ENCODE measurements at places on chromosomes 7 and 10.

- H3K27me3 ChIP-seq = no peaks in the 10 kb centered on the region
- H3K27ac ChIP-seq = no peak overlapping the region
- peaks cover 13% of the 10 kb centered on the region for H3K4me1 ChIP-seq
- no peak for DNase-seq
- H3K4me3 ChIP-seq = no peak overlapping the region
These were observed 4.7 kb upstream of the HIP1 start for GRCh38 chr7:75743455-75743859.

- H3K4me3 ChIP-seq = no peak overlapping the region
- H3K36me3 ChIP-seq = no peaks in the 10 kb centered on the region
- H3K27me3 ChIP-seq = peaks cover 2% of the 10 kb centered on the region
- H3K27ac ChIP-seq = no peak overlapping the region
These were observed 115.3 kb downstream of the KCNMA1 start for GRCh38 chr10:77522268-77522809.

DNA sequence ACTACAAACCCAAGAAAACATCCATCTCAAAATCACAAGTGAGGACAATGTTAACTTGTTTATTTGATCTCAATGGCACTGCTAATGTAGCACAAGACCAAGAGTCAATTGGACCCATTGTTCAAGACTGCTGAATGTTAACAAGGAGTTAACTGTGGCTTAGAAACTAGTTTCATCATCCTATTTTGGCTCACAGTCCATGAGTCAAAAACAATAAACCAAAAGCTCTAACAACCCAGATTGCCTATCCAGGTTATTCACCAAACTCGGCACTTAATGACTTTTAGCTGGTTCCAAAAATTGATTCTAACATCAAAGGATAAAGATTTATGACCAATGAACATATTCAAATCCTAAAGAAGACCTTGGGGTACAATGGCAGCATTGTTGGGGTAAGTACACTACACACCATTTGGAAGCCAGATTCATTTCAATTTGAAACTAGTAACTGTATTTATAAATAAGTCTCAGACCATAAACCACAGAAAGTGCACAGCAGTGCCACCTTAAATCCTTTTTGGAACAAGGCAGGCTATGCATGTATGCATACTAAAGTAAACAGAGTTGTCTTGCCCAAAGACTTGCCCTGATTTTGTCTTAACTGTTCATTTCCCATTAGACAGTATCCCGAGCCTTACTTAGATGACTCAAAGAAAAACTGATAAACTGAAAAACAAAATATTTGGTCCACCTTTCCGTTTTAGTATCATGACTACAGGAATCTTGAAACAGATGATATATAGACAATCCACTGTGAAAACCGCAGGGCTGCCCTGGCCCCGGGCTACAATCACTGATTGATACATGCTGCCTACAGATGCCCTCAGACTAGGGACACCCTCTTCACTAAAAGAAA is 84.5 kb downstream of the SRPK2 start:
- H3K27me3 ChIP-seq = no peaks in the 10 kb centered on the region
- H3K4me3 ChIP-seq = peak overlapping the region; percentile 1
- no peak for DNase-seq
- no peaks in the 10 kb centered on the region for H3K36me3 ChIP-seq
- H3K27ac ChIP-seq = peak overlapping the region; percentile 92

DNA sequence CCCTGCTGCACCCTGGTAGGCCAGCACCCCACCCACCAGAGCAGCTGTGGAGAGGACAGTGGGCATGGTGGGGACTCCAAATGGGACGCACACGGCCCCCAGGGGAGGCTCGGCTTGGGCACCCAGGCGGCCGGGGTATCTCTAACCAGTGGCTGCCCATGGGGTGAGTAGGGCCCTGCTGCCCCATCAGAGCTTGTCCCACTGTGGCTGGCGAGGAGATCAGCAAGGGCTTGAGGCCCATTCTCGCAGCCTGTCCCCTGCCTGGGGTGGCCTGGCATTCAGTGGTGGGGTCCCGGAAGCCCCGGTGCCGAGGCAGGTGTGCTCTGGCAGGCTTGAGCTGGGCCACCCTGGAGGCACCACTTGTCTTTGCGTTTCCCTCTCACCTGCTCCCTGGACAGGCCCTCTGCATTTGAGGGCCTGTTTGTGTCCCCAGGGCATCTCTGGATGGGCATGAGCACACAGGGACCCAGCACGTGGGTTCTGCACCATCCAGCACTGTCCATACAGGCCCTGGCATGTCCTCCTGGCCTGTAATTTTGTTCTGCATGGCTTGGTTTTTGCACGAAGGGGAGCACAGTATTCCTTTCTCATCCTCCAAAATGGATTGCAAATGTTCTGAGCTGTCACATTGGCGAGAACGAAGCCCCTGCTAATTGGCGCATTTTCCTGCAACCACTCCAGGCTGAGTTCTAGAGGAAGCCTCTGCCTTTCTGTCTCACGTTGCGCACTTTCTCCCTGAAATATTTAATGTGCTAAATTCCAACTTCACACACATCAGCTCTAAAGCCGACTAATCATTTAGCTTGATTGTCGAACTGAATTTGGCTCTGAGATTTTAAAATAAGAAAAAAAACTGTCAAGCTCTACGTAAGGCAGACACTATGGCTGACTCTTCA is 27.2 kb downstream of the PWWP2B start:
- no peak for DNase-seq
- no peaks in the 10 kb centered on the region for H3K36me3 ChIP-seq
- no peaks in the 10 kb centered on the region for H3K4me1 ChIP-seq
- no peak overlapping the region for H3K27ac ChIP-seq
- no peaks in the 10 kb centered on the region for H3K27me3 ChIP-seq

- no peak overlapping the region for H3K4me3 ChIP-seq
- H3K36me3 ChIP-seq = no peaks in the 10 kb centered on the region
- no peaks in the 10 kb centered on the region for H3K4me1 ChIP-seq
- no peak overlapping the region for H3K27ac ChIP-seq
These were observed 24.2 kb upstream of the PRKAG2 start for GRCh38 chr7:151900986-151901621.

GRCh38 chr10:34906067-34906965 is 91.2 kb upstream of the PARD3 start:
- no peaks in the 10 kb centered on the region for H3K4me1 ChIP-seq
- no peak overlapping the region for H3K27ac ChIP-seq

- H3K4me1 ChIP-seq = no peaks in the 10 kb centered on the region
- H3K27ac ChIP-seq = no peak overlapping the region
- no peak overlapping the region for H3K4me3 ChIP-seq
- no peaks in the 10 kb centered on the region for H3K27me3 ChIP-seq
These were observed 207.6 kb upstream of the PLXNA4 start for GRCh38 chr7:132783824-132784223.

- H3K27me3 ChIP-seq = no peaks in the 10 kb centered on the region
- no peak overlapping the region for H3K27ac ChIP-seq
- H3K4me1 ChIP-seq = no peaks in the 10 kb centered on the region
- no peaks in the 10 kb centered on the region for H3K36me3 ChIP-seq
- DNase-seq = no peak
- H3K4me3 ChIP-seq = no peak overlapping the region
These were observed 33.4 kb downstream of the CCDC6 start for GRCh38 chr10:59872892-59873463.

DNA sequence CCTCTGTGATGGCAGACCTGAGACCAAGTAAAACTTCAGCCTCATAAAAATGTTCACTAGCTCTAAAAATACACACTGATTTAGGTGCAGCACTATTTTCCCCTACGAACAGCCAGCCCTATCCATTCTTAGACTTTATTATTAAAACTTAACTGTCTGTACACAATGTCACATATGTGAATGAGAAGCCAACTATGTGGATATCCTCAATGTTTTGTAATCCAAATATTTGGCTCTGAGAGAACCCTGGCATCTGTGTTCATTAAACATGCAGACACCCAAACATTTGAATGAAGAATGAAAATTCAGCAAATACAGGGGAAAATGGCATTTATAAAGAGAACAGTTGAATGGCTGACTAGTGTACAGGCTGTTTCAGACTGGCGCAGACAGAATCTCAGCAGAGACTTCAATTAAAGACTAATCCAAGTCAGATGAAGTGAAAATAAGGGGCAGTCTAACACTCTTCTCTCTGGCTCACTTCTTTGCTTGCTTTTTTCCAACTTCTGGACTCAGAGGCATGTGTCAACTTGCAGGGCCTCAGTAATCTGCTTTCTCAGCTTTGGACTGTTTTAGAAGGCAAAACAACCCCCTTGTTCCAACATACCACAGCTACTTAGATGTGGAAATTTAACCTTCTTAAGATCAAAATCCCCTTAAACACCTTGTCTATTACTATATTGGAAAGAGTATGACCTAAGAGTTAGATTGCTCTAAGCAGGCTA is 47.4 kb upstream of the FAM180A start:
- H3K4me1 ChIP-seq = no peaks in the 10 kb centered on the region
- H3K27ac ChIP-seq = no peak overlapping the region
- H3K4me3 ChIP-seq = no peak overlapping the region
- no peak for DNase-seq
- H3K27me3 ChIP-seq = no peaks in the 10 kb centered on the region

- no peaks in the 10 kb centered on the region for H3K4me1 ChIP-seq
- DNase-seq = no peak
- H3K27me3 ChIP-seq = no peaks in the 10 kb centered on the region
- no peaks in the 10 kb centered on the region for H3K36me3 ChIP-seq
- H3K4me3 ChIP-seq = no peak overlapping the region
These were observed 121.1 kb downstream of the MALRD1 start for GRCh38 chr10:19169684-19170083.

GRCh38 chr7:142150869-142151268 is 39.4 kb downstream of the MGAM2 start:
- H3K27me3 ChIP-seq = peaks cover 2% of the 10 kb centered on the region
- DNase-seq = no peak
- no peak overlapping the region for H3K4me3 ChIP-seq
- H3K4me1 ChIP-seq = no peaks in the 10 kb centered on the region

DNA sequence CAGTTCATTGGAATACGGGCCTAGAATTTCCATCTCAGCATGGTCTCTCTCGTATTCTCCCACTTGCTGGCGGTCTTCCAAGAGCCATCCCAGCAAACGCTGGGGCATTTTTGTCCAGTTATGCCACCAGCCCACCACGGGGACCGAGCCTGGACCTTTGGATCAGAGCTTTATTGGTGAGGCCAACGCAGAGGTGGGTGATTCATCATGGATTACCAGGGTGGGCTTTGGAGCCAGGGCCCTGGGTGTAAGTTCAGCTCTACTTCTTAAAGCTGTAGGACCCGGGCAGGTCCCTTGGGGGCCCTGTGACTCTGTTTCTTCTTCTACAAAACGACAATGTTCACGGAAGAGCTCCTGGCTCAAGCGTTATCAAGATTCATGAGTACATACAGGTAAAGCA is 22.7 kb upstream of the PITRM1 start:
- peaks cover 17% of the 10 kb centered on the region for H3K4me1 ChIP-seq
- peaks cover 36% of the 10 kb centered on the region for H3K27me3 ChIP-seq
- no peaks in the 10 kb centered on the region for H3K36me3 ChIP-seq
- no peak overlapping the region for H3K27ac ChIP-seq
- DNase-seq = no peak
- no peak overlapping the region for H3K4me3 ChIP-seq

- H3K4me1 ChIP-seq = peaks cover 24% of the 10 kb centered on the region
- H3K36me3 ChIP-seq = peaks cover 5% of the 10 kb centered on the region
- no peak overlapping the region for H3K4me3 ChIP-seq
- H3K27ac ChIP-seq = no peak overlapping the region
- H3K27me3 ChIP-seq = no peaks in the 10 kb centered on the region
- no peak for DNase-seq
These were observed 3.1 kb upstream of the ZNF316 start for GRCh38 chr7:6634021-6634420.

DNA sequence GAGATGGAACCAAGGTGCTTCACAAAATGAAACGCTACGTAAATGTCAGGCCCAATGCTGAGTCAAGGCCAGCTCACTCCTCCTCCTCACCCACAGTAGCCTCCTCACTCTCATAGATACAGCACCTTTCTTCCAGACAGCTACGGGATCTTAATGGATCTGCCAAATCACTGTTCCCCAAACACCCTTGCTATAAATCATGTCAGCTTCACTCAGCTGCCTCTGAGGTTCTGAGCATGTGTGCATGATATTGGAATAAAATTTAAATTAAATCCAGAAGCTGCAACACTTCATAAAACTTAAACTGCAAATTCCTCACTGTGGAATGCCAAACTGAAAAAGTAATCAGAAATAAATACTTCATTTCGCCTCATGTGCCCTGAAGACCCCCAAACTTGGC is 14.7 kb upstream of the CPXM2 start:
- no peaks in the 10 kb centered on the region for H3K36me3 ChIP-seq
- H3K27me3 ChIP-seq = peaks cover 18% of the 10 kb centered on the region
- H3K27ac ChIP-seq = no peak overlapping the region
- H3K4me3 ChIP-seq = no peak overlapping the region
- no peak for DNase-seq

DNA sequence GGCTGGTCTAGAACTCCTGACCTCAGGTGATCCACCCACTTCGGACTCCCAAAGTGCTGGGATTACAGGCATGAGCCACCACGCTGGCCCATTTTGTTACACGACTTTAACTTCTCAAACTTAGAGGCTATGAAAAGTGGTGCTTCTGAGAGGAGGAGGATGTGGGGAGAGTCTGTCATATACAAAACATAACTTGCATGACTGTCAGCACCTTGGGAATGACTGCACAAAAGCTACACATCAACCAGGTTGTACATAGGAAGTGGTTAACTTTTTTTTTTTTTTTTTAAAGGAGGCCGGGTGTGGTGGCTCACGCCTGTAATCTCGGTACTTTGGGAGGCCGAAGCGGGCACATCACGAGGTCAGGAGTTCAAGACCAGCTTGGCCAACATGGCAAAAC is 43.4 kb upstream of the GSDME start:
- H3K27me3 ChIP-seq = no peaks in the 10 kb centered on the region
- peaks cover 38% of the 10 kb centered on the region for H3K36me3 ChIP-seq
- no peak for DNase-seq
- H3K4me3 ChIP-seq = no peak overlapping the region
- H3K27ac ChIP-seq = no peak overlapping the region

DNA sequence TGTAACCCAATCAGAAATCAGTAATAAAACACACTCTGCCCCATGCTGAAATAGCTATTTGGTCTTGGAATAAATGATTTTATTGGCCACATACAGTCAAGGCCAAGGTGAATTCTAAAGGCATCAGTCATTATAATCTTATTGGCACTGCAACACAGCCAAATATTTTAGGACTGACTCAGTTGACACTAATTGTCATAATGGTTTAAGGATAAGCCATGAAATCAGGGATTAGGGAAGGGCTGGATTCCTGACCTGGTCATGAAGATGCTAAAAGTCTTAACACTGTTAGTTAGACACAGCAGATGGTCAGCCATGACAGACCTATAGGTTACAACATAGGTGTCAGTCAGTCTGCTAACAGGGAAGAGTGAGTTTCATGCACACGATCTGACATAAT is 330.3 kb upstream of the NPSR1 start:
- no peaks in the 10 kb centered on the region for H3K27me3 ChIP-seq
- no peak for DNase-seq
- no peaks in the 10 kb centered on the region for H3K4me1 ChIP-seq
- H3K27ac ChIP-seq = no peak overlapping the region

GRCh38 chr10:105534086-105534485 is 893.0 kb downstream of the SORCS3 start:
- no peak for DNase-seq
- H3K4me3 ChIP-seq = no peak overlapping the region
- no peak overlapping the region for H3K27ac ChIP-seq

- H3K27ac ChIP-seq = no peak overlapping the region
- no peak for DNase-seq
- no peaks in the 10 kb centered on the region for H3K36me3 ChIP-seq
- no peaks in the 10 kb centered on the region for H3K27me3 ChIP-seq
These were observed 1055.1 kb downstream of the NXPH1 start for GRCh38 chr7:9488555-9488954.

GRCh38 chr7:146713934-146714333 is 597.3 kb downstream of the CNTNAP2 start:
- H3K4me1 ChIP-seq = no peaks in the 10 kb centered on the region
- H3K36me3 ChIP-seq = no peaks in the 10 kb centered on the region
- no peaks in the 10 kb centered on the region for H3K27me3 ChIP-seq
- no peak overlapping the region for H3K27ac ChIP-seq
